ENCODE measurements at places on chromosomes 2 and 18.
A peak's percentile ranks its signal among the peaks of the same experiment; 100 is the strongest.

DNA sequence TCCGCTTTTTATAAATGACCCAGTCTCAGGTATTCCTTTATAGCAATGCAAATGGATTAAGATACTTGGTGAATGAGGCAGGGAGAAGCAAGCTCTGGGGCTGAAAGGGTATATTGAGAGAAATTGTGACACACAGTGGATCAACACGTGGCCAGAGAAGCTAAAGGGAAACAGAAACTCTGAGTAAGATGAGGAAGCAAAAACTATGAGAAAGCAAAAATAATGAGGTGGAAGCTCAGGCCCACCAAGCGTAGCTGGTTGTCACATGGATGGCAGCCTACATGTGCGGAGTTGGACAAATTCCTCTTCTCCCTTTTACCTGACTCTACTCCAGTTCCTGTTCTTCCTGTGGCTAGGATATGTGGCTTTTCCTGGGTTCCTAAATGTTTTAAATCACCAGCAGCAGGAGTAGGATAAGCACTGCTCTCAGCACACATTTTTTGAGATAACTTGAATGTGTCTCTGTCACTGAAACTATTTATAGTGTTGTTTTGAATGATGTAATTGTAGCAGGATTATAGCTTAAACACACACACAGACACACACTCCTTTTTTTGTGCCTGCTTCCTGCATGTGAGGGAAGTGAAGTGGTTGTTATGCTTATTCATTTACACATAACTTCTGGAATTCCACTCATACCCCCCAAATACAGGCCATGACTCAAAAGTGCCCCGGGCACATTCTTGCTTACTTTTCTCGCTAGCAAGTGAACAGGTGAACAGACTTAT, 30.1 kb upstream of the EPC2 start:
- peak; percentile 23 for DNase-seq

GRCh38 chr18:10528439-10528838, 2.6 kb downstream of the NAPG start:
- DNase-seq, result no peak

GRCh38 chr18:48534364-48534763, 4.5 kb upstream of the CTIF start:
- DNase-seq, result no peak

DNA sequence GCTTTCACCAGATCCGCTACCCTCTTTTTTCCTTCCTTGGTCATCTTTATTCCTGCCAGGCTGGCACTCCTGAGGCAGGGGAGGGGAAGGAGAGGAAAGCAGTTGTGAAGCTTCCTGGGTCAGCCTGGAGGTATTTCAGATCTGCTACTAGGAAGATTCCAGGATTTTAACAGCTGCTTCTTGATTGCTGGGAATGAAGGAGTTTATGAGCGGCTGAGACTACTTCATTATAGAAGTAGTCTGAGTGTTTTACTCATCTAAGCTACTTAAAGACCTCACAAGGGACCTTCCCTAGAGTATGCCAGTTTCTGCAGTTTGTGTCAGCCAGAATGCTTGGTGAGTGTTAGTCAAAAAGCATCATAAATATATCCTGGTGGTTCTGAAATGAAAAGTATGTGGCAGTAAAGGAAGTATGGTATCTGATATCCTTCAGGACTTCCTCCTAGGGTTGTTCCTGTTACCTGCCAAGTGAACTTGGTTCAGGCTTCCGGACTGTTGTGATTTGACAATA, 1.9 kb downstream of the TANC1 start:
- DNase-seq, result no peak

GRCh38 chr2:105786231-105787230, 41.8 kb downstream of the NCK2 start:
- DNase-seq, result no peak

DNA sequence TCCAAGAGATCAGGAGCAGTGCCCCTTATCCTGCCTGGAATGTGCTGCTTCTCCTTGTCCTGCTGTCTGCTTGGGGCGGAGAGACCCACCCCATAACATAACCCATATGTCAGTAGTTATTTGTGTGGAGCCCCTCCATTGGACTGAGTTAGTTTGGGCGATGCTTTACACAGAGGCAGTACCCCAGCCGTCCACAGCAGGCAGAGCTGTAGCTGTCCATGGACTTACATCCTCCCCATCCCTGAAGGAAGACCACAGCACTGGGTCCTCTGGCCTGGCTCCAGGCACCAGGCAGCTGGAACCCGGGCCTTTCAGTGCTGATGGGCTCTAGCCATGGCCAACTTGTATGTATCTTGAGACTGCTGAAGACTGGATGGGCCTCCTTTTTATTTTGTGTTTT, 20.3 kb downstream of the GKN2 start:
- DNase-seq, result no peak

- no peak for DNase-seq
Measured at GRCh38 chr18:33749834-33750233, 171.8 kb downstream of the ASXL3 start.

DNA sequence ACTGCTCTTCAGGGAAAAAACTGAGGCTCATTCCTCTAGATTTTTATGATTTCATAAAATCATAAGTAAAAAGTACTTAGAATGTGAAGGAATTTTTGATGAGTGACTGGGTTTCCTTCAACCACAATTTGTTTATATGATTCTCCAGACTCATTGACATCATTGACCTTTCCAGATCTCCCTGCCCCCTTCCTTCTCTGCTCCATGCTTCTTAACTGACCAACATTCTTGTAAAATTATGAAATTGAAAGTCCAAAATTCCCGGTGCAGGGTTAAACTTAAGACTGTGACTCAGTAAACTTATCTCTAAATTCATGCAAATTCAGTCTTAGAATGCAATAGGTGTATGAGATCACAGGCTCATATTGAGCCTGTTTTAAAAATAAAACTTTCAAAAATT, 648.9 kb downstream of the TDRD15 start:
- DNase-seq, result no peak

- no peak for DNase-seq
Measured at GRCh38 chr2:20424300-20425290, 22.3 kb upstream of the RHOB start.

DNA sequence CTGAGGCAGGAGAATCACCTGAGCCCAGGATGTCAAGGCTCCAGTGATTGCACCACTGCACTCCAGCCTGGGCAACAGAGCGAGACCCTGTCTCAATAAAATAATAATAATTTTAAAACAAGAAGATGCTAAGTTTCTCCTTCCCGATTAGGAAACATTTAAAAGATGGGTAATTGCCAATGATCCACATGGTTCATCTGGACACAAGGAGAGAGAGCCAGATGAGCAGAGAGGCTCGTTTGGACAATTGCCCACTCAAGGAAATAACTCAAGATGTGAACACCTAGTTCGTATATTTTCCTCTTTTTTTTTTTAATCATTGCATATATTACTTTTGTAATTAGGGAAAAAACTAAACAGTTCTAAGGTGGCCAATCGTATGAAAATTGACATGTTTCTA, 3.6 kb upstream of the ACTG2 start:
- DNase-seq, result no peak

DNA sequence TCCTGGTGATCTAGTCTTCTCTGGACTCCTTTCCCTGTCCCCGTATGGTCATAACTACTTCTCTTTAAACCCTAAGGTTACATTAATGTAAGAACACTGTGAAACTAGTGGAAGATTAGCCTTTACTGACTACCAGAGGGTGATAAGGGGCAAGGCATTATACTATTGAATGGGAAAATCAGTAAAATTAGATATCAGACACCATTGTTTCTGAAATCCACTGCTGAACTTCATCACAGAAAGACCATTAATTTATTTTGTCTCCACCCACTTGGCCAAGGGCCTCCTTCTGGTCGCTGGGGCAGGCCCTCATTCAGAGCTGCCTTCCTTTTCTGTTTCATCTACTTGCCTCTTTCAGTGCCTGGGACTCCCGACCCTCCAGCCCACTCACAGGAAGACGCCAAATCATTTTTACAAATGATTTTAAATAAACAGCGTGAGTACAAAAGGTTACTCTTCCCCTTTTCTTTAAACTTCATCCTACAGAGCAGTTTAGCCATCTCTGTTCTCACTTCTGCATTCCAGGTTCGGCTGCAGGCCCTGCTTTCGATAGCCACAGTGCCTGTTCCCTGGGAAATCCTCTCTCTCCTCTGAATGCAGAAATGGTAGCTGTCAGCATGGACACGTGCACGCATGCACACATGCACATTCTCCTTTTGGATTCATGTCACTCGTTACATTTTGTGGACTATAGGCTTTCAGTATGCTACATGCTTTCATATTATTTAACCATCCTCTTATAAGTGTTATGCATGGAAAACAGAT, 70.3 kb upstream of the DOCK10 start:
- DNase-seq, result no peak

DNA sequence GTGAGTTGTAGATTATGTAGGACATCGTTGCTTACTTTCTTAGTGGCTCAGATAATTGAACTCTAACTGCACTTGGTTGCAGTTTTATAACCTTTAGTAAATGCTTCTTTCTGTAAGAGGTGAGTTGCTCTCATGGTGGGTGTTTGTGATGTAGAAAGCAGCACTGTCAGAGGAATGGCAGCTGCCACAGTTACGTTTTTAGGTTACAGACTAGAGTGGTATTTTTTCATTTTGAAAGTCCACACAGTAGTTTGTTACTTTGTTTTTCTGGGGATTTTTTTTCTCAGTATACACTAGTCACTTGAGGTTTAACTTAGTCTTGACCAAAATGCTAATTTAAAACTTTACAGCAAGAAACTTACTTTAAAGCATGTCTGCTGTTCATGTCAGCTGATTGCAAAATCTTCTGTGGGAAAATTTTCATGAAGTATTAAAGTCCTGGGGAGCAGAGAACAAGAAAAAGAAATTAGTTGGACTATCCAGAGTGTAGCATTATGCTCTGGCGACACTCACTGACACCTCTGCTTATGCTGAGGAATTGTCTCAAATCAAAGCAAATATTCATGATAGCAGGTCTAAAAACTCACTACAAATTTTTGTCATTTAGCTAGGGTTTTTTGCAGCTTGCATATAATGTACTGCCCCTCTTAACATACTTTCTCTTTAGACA, 14.8 kb downstream of the AFTPH start:
- no peak for DNase-seq

DNA sequence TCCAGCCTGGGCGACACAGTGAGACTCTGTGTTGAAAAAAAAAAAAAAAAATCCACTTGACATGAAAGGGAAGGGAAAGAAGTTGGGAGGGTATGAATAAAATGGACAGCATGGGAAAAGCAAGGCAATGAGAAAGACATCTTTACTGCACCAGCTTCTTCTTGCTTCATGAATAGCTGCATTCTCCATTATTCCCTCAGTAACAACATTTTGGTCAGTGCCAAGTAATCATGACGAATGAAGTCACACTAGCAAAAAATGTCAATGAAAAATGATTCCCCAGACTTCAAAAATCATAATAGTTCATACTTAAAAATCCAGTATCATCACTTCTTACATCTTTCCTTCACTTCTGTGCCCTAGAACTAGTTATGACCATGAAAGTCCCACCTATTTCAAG, 30.4 kb downstream of the ADAM17 start:
- DNase-seq, result no peak

- no peak for DNase-seq
Measured at GRCh38 chr2:108616751-108617161, 82.5 kb downstream of the LIMS1 start.

GRCh38 chr18:10032331-10033015, 118.7 kb downstream of the VAPA start:
- peak; percentile 9 for DNase-seq

DNA sequence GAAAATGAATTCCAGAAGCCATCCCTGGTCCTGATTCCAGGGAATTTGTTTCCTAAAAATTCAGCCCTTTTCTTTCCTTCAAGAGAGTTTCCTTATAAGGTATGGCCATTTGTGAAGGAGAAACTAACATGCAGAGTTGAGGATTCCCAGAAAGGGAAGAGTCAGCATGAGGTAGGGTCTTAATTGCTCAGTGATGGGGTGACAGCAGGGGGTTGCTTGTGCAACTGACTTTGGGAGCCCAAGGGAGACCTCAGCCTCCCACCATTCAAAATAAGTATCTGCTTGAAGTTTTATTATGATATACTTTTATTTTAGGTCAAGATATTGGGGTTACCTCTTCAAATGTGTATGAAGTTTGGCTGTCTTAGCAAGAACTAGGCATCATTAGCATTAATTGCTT, 74.9 kb upstream of the CELF4 start:
- no peak for DNase-seq

DNA sequence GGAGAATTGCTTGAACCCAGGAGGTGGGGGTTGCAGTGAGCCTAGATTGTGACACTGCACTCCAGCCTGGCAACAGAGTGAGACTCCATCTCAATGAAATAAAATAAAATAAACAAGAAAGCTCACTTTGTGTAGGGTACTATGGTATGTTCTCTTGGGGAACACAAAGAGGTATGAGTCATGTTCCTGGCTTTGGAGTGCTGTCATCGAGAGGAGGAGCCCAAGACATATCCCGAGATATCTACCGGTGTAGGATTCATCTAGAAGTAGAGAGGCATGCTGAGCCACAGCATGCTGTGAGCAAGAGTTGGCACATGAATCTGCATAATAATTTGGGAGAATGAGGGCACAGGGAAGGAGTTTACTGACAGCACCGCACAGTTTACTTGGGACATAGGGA, 244.9 kb upstream of the EPHA4 start:
- DNase-seq, result no peak

DNA sequence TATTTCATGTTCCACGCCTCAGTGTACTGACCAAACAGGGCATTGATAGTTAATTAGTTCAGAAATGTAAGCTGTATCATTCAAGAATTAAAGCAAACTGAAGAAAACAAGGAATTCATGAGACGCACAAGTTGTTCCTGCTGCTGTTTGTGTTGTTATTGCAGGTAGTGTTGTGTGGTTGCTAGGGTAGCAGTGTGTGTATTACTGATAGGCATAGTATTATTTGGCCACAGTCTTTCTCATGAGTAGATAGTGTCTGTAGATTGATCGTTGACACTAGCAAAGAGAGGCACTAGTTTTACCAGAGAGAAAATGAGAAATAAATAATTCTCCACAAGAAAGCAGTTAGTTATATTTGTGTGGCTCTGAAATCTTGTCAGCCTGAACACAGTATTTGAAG, 548.6 kb downstream of the LRP1B start:
- no peak for DNase-seq

- no peak for DNase-seq
Measured at GRCh38 chr2:68366083-68366560, 1.0 kb downstream of the PLEK start.

- DNase-seq, result no peak
Measured at GRCh38 chr18:62144338-62144737, 42.5 kb downstream of the PIGN start.

GRCh38 chr18:41266204-41266603, 688.8 kb upstream of the PIK3C3 start:
- no peak for DNase-seq

DNA sequence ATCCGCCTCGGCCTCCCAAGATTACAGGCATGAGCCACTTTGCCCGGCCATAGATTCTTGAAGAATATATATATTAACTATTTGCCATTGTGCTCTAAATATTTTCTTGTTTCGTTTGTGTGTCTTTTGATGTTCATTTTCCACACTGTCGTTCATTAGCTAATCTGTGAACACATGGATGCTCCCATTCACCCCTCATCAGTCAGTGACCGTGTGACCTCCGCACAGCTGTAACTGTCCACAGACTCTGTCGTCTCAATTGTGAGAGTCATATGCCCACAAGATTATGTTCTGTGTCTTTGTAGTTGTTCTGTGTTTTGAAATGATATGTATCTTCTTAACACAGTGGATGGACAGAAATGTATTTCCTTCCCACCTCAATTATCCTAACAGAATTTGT, 29.6 kb downstream of the RAMP1 start:
- DNase-seq, result no peak

Data from activated CD4-positive, alpha-beta T cell treated with anti-CD3 and anti-CD28 coated beads for 48 hours (primary cell).